Right lung (tissue), 10 donors: ENCODE measurements at places on chromosomes 7 and 10. TPM values are rescaled to one million over a fixed set of nuclear protein-coding genes. Genes with fewer than 3 reads are reported as not detected.

KNDC1 gene
- 4.3 TPM for polyA plus RNA-seq

GRCh38 chr7:32516551-32517100 is 21.3 kb downstream of the AVL9 start:
- DNase-seq: no peak

- DNase-seq: no peak
Observed at GRCh38 chr10:80177781-80178636, 27.3 kb downstream of the ANXA11 start.

- DNase-seq: no peak
Observed at GRCh38 chr10:107160866-107161265, 3.6 kb downstream of the SORCS1 start.

DNA sequence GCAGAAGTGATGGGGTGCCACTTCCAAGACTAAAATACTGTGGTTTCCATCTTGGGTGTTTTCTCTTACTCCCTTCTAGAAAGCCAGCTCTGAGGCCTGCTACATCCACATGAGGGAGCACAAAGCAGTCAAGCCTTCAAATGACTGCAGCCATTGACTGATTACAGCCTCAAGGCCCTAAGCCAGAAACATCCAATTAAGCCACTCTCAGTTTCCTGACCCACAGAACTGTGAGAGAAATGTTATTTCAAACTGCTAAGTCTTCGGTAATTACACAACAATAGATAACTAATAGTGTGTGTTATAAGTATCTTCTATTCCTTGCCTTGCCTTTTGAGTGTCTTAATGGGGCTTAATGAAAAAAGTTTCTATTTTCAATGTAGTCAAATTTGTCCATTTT is 24.8 kb downstream of the BRAF start:
- DNase-seq: no peak

- peak; percentile 88 for DNase-seq
Observed at GRCh38 chr7:30433082-30433481, 45.5 kb downstream of the NOD1 start.

DNA sequence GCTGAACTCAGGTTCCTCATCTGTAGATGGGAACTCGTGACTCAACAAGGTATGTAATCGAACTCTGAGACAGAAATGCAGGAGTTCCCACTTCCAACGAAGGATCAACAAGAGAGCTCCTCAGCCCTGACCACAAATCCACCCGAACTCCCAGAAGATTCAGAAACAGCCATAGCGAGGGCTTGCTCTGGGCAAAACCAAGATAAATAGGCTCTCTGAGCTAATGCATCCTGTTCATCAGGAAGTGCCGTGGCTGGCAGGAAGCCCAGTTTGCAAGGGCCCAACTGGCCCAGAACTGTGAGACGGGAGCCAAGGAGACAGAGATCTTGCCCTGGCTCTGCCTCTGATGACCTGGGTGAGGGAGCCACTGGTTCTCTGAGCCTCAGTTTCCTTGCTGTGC is 141.7 kb upstream of the PFKP start:
- DNase-seq: peak; percentile 19

DNA sequence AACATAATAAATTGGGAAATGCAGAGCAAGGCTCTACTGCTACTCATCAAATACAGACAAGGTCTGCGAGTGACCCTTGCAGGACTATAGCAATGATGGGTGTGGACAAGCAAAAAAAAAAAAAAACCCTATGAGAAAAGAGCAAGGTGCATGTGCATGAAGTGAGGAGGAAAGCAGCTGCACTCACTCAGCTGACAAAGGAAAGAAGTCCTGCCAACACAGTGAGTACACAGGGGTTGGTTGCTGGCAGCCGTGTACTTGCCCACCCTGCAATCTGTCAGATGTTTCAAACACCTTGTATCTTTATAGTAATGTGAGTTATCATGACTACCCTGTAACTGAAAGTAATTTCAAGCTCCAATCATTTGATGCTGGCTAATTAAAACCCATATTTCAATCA is 20.5 kb downstream of the CHCHD3 start:
- DNase-seq: no peak

DNA sequence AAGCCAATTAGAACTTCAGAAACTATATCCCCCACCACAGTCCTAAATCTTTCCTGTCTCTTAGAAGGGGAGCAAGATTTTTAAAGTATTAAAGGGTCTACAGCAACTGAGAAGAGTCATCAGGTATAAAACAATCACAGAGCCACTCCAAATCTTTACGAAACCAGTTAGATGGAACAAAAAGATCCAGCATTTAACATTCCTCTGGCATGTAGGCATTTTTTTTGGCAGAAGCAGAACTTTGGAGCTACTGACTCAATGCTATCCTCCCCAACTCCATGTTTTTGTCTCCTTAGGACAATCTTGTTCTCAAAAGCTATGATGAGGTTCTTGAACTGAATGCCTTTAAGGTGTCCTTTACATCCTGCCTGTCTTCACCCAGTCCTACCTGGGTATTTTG is 333.3 kb downstream of the PRPF18 start:
- DNase-seq: no peak

DNA sequence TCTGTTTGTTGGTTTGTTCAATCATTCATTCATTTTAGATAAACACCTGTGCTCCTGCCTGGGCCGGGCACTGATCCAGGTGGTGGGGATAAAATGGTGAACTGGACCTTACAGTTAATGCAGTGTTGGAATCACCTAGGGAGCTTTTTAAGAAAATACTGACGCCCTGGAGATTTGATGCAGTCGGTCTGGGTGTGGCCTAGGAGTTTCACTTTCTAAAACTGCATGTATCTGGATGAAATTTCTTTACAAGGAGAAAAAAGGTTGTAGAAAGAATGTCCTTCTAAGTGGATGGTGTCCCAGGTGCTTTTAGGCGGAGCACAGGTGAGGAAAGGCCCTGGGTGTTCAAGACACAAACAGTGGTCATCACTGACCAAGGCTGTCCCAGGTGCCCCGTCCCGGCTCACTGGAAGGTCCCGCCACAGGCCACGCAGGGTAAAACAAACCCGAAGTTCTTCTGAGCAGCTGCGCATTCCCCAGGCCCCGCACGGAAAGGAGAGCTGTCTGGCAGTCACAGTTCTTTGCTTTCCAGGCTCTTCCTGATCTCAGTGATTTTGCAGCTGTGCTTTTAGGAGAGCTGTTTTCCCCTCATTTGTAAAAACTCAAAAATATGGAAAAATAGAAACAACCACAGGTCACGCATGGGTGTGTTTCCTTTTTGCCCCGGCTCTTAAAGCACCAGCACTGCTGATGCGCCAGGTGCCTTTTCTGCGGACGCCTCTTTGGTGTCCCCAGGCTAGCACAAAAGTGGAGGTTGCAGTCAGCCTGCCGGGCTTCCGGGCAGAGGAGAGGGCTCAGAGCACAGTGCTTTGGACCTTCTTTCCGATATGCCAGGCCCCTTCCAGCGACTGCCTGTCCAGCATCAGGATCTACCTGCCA is 161.9 kb downstream of the GRK5 start:
- no peak for DNase-seq

GRCh38 chr7:39407137-39407536 is 159.1 kb upstream of the YAE1 start:
- no peak for DNase-seq

GRCh38 chr7:68929781-68930261 is 668.5 kb upstream of the AUTS2 start:
- DNase-seq: peak; percentile 80
